CD14-positive monocyte (primary cell): ENCODE measurements at places on chromosomes 7 and 10.

GRCh38 chr7:46900312-46901263 is 681.3 kb downstream of the TNS3 start:
- DNase-seq, result no peak

GRCh38 chr10:126268013-126268920 is 120.0 kb downstream of the ADAM12 start:
- no peak for DNase-seq

GRCh38 chr7:82234457-82235049 is 209.0 kb downstream of the CACNA2D1 start:
- no peak for DNase-seq

- DNase-seq, result no peak
Observed at GRCh38 chr10:11319990-11320602, 291.4 kb downstream of the USP6NL start.
